Stimulated activated CD8-positive, alpha-beta memory T cell treated with anti-CD3 and anti-CD28 coated beads, Interleukin-15, amount 100 ng/mL, for 48 hours (primary cell): ENCODE measurements at places on chromosomes 7 and 10.

DNA sequence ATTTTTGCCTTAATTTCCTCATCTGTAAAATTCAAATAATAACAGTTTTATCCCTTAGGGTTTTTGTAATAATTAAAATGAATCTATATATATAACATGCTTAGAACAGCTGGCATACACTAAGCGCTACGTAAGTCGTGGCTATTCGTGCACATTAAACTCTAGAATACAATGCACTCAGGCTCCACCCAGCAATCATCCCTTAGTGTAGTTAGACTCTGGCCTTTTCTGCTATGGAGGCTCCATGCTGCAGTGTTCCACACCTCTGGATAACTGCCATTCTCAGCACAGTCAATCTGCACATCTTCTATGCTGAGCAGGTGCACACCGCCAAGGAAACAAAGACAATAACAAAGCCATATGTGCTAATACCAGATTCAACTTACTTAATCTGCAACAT is 92.9 kb downstream of the IPMK start:
- DNase-seq: no peak

DNA sequence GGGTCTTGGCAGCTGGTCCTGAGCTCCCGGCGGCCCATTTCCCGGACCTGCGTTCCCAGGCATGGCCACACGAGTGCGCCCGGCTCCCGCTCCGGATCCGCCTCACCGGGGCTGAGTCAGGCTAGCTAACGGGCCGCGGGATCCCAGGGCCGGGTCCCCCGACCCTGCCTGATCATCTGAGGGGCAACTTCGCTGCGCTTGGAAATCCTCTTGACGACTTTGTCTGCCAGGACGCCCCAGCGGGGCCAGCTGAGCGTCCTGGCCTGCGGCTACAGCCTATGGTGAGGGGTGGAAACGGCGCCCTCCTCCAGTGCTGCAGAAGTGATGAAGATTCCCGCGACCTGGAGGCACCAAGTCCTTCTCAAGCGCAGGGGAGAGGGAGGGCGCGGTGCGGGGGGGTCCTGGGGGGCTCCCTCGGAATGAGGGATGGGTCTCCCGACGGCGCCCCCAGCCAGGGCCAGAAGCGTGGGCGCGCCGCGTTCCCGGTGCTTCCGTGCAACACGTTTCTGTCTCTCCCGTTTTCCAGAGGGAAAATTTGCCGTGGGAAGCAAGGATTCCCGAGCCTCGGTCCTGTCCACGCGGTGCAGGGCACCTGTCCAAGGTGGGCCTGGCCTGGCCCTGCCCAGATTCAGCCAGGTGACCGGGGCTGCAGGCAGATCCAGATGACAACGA is 212.4 kb downstream of the CCSER2 start:
- DNase-seq: peak; percentile 43

GRCh38 chr10:105112862-105113261 is 471.8 kb downstream of the SORCS3 start:
- DNase-seq: no peak

DNA sequence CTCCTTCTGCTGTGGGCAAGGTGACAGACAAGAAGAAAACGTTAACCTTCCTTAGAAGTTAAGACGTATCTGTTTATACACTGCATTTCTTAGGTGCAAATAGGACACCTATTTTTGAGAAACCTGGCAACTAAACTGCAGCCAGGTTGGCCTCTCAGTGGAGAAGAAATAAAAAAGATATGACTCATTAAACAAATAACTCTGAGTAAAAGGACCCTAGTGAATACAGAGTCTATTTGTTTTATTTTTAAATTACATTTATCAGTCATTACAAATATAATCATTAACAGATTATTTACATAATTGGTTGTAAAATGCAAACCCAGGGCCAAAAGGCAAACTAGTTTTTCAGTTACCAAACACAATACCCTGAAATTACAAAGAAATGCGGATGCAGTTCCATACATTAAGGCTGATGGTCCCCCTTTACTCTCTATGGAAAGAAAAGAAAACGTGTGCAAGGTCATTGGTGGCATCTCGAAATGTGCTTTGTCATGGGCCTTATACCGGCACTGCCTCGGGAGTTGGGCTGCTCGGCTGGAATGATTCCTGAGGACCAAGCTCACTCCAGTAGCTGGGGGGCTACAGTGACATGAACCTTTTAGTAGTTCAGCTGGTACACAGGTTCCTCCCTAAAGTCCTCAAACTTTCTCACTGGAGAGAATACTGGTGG is 38.4 kb downstream of the ADRB1 start:
- no peak for DNase-seq

- DNase-seq: no peak
Observed at GRCh38 chr7:73703757-73704639, 15.5 kb downstream of the STX1A start.

GRCh38 chr10:2938869-2939268 is 128.5 kb upstream of the PFKP start:
- DNase-seq: no peak

DNA sequence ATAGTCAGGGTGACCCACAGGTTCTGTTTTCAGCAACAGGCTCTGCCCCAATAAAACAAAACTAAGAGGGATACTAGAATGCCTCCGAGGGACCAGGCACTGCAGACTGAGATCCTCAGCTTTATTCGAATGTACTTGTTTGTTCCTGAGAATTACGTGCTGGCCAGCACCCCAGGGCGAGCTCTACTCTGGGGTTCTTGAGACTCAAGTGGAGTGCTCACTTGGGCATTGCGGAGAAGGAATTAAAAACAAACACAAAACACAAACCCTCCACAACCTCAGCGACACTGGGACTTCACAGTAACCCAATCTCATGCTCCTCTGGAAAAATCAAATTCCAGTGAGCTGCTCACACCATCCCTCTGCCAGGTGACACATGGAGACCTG is 250.7 kb downstream of the TNS3 start:
- no peak for DNase-seq

DNA sequence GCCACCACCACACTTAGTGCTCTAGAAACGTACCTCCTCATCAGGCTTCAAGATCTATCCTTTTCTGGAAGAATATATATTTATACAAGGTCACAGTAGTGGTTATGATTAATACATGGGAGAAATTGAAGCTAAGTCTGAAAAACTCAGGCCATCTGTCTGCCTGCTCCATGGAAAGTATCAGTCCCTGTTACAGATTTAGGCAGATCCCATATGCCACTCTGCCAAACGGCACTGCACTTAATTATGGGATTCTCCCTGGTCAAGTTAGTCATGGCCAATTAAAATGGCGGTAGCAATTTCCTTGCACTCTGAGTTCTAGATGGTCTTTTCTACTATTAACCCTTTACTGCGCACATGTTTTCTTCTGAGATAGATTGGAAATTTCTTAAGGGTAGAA is 740.0 kb downstream of the SUGCT start:
- no peak for DNase-seq

DNA sequence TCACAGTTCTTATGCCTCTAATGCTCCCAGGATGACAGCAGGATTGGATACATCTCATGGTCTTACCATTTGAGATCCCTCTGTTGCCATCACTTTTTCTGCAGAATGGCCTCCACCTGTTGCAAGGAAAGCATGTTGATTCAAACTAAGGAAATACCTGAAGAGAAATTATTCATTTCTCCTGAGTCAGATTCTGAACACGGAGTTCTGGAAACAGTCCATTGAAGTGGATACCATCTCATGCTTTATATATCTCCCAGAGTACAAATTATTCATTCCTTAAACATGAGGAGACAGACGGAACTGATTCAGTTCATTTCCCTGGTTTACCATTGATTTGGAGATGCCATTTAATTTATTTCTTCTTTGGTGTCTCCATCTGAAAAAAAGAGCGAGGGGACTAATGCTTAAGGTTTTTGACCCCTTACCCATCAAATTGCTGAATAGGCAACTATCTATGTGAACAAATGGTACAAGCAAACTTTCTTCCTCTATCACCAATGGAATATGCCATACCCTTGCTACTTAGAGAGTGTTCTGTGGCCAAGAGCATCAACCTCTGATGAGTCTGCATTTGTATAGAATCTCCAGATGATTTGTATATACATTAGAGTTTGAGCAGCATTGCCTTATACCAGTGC is 305.0 kb upstream of the LRGUK start:
- DNase-seq: no peak

DNA sequence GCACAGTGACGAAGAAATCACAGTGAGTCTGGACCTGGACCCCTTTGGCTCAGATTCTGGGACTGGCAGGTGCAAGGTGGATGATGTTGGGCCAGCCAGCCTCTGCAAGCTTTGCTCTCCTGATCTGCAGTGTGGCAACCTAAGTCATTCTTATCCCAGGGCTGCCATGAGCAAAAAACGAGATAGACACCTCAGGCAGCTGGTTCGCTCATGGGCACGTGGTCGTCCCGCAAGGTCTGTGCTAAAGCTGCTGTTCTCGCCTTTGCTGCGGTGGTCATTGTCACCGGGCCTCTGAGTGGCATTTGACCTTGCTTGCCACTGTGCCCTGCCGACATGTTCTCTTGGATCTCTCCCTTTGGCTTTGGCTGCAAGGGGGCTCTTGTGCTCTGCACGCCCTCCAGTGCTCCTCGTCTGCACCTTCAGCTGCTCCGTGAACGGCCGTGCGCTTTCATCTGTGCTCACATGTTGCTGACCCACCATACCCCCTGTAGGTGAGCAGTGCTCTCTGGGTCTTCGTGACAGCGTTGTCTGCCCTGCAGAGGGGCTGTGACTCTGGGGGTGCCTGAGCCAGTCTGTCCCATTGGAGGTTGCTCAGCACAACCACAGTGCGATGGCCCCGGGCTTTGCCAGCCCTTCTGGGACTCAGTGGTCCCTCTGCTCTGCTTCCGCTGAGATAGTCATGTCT is 317.0 kb downstream of the GLRX3 start:
- no peak for DNase-seq

- DNase-seq: no peak
Observed at GRCh38 chr7:29953726-29954347, 35.8 kb downstream of the SCRN1 start.

GRCh38 chr7:39421251-39421650 is 145.0 kb upstream of the YAE1 start:
- DNase-seq: no peak

DNA sequence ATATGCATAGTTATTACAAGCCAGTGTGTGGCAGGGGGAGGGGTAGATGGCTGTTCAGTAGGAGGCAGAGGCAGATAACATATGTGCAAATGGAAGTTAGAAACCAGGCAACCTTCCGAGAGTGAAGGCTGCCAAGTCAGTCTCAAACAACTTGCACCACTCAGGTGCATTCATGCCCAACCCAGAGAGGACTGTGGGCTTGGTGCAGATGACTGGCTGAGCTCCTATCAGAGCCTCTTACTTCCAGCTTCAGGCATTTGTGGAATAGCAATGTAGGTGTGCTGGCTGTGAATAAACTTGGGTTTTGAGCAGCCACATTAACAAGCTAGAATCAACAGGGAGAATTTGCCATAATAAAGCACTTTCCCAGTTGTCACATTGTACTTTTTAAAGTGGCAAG is 789.8 kb downstream of the PHTF2 start:
- DNase-seq: no peak

- no peak for DNase-seq
Observed at GRCh38 chr7:10767771-10768170, 205.9 kb upstream of the PHF14 start.

- DNase-seq: no peak
Observed at GRCh38 chr10:5512331-5512730, 12.4 kb upstream of the CALML3 start.

DNA sequence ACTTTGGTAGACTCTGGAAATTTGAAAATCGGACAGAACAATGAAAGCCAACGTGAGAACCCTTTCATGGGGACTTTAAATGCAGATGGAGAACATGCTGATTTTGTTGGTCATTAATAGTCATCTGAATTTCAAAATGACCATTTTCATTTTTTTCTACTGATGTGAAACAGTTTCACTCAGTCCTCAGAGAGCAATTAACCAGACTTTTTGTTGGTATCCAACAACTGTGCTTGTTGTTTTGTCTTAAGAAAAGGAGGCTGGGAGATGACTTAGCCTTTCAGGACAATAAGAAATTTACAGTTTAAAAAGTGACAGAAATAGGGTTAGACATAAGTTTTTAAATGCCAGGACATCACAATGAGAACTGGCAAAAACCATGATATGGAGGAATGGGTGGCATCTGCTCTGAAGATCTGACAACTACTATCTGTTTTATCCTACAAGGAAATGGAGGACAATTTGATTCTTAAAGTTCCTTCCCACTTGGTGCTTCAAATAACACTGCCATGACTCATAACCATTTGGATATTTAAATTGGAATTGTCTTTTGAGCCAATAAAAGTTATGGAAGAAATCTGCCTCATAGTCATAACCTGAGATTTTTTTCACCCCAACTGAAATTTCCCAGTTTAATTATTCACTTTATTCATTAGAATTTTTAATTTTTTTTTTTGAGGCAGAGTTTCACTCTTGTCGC is 87.2 kb upstream of the HPS1 start:
- DNase-seq: no peak

DNA sequence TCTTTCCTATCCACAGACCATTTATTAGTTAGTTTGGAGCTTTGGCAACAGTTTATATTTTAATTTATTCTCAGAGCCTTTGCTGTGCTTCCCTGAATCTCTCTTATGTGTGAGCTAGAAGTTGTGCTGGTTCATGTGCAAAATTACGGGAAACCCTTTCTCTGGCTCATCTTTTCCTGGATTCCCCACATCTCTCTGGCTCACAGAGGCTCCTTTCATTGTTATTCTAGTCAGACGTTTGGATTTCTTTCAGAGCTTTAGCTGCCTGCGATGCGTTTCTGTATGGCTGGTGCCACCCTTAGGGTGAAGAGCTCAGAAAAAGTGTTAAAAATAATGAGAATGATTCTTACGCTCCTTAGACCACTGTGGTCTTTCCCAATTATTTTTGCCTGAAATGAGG is 53.3 kb downstream of the TPST1 start:
- DNase-seq: no peak

GRCh38 chr10:75358835-75359421 is 42.6 kb downstream of the ZNF503 start:
- DNase-seq: no peak

- no peak for DNase-seq
Observed at GRCh38 chr7:51459809-51460208, 143.2 kb upstream of the COBL start.

GRCh38 chr10:110679486-110680272 is 35.5 kb downstream of the RBM20 start:
- DNase-seq: no peak

DNA sequence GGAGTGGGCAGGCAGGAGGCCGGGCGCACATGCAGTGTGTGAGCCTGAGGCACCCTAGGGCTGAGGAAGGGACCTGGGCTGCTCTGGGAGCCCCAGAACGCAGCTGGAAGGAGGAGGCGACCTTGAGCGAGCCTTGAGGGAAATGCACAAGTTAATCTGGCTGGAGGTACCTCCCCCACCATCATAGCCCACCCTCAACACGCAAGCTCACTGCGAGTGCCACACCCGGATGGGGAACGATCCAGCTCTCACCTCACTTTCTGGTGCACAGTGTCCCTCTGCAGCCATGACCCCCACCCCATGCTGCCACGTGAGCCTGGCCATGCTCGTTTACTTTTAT is 162.4 kb upstream of the PPP2R2D start:
- no peak for DNase-seq

DNA sequence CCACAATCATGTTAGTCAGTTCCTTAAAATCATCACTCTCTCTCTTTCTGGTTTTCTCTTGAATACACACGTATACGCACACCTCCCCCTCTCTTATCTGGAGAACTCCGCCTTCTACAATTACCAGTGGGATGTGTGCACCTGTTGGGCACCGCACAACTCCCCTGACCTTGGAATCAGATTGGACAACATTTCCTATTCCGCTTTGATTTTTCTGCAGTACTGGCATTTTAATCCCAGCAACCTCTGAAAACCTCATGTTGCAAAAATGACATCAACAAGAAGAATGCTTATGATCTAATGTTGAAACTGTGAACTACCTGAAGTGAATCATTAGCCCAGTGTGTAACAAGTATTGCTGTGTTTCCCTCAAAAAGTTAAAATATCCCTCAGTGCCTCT is 109.6 kb downstream of the KIAA1217 start:
- no peak for DNase-seq
